ENCODE measurements at places on chromosomes 3 and 15.

- no peak for DNase-seq
Measured at GRCh38 chr3:52743721-52744120, 27.0 kb downstream of the NEK4 start.

- DNase-seq, result no peak
Measured at GRCh38 chr3:65848024-65848423, 190.7 kb downstream of the MAGI1 start.

DNA sequence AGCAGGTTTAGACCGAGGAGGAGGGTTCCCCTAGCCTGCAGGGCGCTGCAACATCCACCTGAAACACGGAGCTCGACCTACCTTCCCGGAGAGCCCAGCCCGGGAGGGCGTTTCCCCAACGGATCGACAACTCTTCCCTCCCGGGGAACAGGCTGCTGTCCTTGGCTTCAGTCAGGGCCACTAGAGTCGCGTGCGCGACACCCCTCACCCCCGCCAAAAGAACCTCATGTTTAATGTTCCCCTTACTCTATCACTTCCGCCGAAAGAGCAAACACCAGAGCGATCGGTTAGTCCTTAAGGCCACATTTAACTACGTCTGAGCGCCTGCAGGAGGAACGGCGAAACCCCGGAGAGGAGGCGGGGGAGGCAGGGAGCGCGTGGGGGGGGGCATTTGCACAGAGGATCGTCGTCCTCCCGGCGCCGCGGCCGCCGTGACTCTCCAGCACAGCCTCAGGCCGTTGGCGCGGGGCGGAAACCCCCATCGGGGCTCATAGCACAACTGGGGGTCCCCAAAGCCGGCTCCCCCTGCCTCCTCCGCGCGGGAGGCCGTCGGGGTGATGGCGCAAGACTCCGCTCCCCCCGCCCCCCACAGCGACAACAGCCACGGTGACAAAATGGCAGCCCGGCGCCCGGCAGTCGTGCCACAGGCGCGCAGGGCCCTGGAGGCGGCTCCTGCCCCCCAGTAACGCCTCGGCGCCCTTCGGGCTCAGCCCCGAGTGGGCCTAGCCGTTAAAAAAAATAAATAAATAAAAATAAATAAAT lies 3.2 kb downstream of the ANP32A start:
- peak; percentile 77 for DNase-seq

DNA sequence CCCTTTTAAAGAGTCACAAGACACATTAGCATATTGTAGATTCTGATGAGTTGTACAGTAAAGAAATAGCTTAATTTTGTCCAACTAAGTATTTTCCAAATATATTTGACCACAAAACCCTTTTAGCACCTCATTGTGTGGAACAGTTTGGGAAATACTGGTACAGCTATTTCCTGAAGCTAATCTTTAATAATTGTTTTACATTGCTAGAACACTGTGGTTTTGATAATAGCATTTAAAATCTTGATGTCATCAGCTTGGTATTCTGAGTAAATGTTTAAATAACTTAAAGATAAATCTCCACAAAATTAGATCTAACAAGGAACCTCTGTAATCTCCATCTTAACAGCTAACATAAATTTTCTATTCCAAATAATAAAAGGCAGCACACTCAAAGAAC lies 140.0 kb upstream of the MLF1 start:
- DNase-seq, result no peak

DNA sequence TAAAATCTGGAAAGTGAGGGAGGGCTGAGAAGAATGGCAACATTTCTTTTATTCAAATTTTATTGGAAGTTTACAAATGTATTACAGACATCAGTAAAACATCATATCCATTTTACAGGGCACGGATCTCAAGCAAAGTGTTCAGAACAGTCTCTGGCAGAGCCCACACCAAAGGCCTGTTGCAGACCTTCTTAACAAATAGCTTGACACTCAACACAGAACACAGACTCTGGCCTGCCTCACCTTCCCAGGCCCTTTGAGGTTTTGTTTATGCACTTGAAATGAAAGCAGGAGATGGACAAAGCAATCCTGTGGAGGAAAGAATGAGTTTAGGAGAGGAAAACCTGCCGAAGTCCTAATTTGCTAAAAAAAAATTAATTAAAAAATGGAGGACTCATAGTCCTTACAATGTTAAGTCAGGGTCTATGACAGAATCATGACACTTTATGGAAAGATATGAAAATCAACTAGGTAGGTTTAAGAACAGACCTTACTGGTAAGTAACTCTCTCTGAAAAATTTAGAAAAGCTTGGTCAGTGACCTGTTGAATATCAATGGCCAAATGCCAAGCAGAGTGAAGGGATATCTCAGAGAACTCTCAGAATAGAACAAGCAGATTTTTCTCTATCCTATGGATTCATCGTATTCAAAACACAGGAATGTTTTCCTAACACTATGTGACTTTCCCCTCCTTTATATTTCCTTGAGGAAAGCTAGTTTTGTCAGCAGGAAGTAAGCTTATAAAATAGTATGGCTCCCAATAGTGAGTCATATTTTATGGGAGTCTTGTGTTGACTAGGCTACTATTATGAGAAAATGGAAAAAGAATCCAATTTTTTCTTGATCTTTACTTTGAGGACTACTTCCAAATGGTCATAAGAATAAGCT lies 70.8 kb upstream of the PSMD6 start:
- DNase-seq, result no peak

DNA sequence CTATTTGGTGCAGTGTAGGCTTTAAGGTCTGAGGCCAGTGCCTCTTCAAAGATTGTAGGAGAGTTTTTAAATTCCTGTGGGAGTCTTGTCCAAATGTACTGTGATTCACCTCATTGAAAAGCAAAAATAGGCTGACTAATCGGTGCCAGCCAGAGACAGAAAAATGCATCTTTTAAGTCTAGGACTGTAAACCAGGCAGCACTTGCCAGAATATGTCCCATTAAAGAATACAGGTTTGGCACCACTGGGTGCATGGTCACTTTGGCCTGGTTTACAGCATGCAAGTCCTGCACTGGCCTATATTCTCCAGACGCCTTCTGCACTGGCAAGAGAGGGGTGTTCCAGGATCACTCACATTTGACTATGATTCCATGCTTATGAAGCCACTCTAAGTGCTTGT lies 20.3 kb upstream of the NOX5 start:
- no peak for DNase-seq

DNA sequence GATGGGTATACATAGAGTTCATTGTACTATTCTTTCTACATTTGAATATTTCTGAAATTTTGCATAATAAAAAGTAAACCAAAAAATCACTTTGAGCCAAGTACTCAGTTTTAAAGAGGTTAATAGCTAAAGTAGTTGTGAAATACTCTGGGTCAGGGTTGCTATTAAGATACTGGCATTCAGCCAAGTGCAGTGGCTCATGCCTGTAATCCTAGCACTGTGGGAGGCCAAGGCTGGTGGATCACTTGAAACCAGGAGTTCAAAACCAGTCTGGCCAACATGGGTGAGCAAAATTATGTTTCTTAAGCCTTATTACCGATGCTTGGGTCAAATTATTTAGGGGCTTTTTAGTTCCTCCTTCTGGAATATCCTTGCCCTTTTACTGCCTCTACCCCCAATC lies 122.0 kb upstream of the MELTF start:
- peak; percentile 65 for DNase-seq

Data from inflammatory macrophage treated with lipopolysaccharide for 4 hours (primary cell).